Naive thymus-derived CD8-positive, alpha-beta T cell (primary cell): ENCODE measurements at places on chromosomes 3 and 15.

DNA sequence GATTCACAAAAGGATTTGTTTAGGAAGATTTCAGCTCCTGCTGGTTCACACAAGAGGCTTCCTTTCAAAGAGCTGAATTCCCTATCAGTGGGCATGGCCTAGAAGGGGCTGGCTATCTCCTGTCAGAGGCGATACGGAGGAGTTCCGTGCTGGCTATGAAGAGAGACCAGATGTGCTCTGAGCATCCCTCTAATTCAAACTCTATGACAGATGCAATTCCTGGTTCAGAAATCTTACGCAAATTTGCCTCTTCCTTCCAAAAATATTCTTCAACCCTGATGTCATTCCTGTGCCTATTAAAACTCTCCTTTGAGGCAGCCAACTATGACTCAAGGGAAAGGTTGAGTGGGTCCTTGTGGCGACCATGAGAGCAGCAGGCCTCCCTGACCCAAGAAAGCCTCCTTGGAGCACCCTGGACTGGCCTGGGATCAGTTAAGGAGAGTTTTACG, 139.3 kb upstream of the HES1 start:
- H3K36me3 ChIP-seq = no peaks in the 10 kb centered on the region
- DNase-seq = no peak
- H3K27me3 ChIP-seq = peaks cover 7% of the 10 kb centered on the region

- no peak overlapping the region for H3K4me3 ChIP-seq
- peaks cover 10% of the 10 kb centered on the region for H3K27me3 ChIP-seq
- no peak for DNase-seq
- H3K36me3 ChIP-seq = no peaks in the 10 kb centered on the region
- no peaks in the 10 kb centered on the region for H3K4me1 ChIP-seq
Observed at GRCh38 chr3:172982736-172983364, 158.2 kb downstream of the SPATA16 start.

GRCh38 chr3:72811571-72811970, 36.7 kb downstream of the SHQ1 start:
- no peak overlapping the region for H3K27ac ChIP-seq
- no peak overlapping the region for H3K4me3 ChIP-seq
- no peak for DNase-seq
- peaks cover 6% of the 10 kb centered on the region for H3K4me1 ChIP-seq
- no peaks in the 10 kb centered on the region for H3K27me3 ChIP-seq
- H3K36me3 ChIP-seq = peaks cover 73% of the 10 kb centered on the region

- H3K4me3 ChIP-seq = no peak overlapping the region
- H3K27me3 ChIP-seq = no peaks in the 10 kb centered on the region
- H3K4me1 ChIP-seq = peaks cover 5% of the 10 kb centered on the region
- no peak for DNase-seq
Observed at GRCh38 chr15:68349151-68349550, 71.6 kb downstream of the FEM1B start.
